ENCODE measurements at places on chromosomes 12 and 14.

DNA sequence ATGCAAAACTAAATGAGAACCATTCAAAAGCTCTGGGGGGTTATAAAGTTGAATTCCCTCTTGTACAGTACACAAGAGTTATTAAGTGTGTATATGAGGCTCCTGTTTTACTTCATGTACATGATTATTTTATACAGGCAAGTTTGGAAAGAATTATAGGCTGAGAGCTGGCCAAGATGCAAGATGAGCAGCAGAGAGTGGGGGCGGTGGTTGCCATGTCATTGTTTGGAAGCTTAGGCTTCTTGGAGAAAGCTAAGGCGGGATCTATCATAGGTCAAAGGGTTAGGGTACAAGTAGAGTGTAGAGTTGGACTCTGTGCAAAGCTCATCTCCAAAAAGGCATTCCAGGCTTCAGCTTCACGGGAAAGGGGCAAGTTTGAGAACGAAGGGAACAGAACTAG lies 297.1 kb upstream of the TBX3 start:
- DNase-seq: no peak

DNA sequence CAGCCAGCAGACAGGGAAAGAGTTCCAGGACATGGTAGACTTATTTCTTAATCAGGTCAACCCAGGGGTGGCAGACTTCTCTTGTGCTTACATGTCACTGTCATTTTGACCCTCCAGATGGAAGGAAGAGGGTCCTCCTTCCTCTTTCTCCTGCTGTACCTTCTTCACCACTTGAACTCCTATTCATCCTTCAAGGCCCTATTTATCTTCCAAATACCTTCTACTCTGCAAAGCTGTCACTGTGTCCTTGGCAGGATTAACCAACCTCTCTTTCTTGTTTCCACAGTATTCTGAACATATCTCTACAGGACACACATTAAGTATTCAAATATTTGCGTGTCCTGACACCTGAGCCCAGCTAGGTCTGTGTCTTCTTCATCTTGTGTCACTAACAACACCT lies 163.1 kb downstream of the DICER1 start:
- no peak for DNase-seq

DNA sequence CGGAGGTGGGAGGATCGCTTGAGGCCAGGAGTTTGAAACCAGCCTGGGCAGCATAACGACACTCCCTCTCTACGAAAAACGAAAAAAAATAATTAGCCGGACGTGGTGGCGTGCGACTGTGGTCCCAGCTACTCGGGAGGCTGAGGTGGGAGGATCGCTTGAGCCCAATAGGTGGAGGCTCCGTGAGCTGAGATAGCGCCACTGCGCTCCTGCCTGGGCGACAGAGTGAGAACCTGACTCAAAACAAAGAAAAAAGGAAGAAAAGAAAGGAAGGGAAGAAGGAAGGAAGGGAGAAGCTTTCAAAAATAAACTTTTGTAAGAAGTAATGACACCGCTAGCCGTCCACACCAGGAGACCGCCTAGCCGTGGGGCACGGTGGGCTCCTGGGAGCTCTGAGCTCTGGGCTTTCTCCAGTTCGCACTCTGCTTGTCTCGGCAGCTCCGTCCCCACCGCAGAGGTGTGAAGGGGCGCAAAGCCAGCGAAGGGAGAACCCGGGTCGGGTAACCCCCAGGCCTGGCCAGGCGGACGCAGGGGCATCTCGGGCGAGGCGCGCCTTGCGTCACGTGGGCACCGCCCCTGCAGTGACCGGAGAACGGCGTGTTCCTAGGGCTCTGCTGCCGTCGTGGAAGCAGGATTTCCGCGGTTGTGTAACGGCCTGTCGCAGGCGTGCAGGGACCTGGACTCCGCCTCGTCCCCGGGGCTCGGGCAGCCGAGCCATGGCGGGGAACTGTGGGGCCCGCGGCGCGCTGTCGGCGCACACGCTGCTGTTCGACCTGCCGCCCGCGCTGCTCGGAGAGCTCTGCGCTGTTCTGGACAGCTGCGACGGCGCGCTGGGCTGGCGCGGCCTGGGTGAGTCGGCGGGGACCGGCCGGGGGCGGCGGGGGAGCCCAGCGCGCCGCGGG lies at the start of gene IRAK3:
Gene IRAK3, plus strand, starts transcription at position 631 of the 902 bp plus-strand sequence. Its CDS starts 86 bp downstream, at position 717.
- DNase-seq: no peak

DNA sequence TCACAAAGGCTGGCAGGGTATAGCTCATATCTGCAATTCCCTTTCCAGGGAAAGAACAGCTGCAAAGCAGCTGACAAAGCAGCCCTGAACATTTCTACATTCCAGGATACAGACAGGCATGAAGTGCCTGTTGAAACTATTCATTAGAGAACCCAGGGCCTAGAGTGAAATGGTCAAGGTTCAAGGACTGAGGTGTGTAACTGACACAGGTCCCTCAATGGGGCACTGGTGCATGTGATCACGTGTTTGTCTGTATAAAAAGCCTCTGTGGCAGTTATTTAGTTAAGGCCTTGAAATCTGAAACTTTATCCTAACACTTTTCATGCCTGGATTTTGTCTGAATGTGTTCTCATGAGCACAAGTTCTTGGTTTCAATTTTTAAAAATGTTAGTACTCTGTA lies 47.1 kb downstream of the GIT2 start:
- DNase-seq: peak; percentile 47

- DNase-seq: peak; percentile 8
Measured at GRCh38 chr12:30100741-30101140, 317.0 kb upstream of the TMTC1 start.

DNA sequence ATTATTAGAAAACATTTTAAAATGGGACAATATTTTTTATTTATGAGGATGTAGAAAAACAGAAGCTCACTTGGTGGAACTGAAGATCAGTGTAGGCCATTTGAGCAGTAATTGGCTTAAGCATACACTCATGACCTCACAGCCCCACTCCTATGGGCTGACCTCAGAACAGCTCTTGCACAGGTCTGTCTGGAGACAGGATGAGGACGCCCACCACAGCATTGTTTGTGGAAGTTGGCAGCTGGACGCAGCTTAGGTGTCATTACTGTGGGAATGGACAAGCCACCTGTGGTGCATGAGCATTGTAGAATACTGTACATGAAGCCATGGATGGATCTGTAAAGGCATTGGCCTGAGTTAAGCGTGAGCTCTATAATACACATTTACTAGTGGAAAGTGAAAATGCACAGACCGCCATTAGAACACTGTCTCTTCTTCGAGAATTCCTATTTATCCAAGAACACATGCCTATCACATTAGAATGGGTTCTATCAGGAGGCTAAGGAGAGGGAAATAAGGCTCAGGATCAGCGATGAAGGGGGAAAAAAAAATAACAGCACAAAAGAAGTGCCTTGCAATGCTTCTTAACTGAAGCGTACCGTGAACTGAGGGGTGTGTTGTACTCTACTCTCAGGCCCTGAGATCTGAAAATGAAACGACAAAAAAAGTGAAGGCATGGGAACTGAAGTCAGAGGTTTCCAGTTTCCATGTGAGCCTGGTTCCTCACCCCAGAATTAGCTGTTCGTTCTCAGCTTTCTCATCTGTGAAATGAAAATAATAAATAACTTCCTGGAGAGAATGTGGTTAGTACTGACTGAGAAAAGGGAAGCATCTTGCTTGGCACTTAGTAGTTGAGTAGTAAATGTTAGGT lies 33.6 kb downstream of the KCNA1 start:
- DNase-seq: no peak

- DNase-seq: no peak
Measured at GRCh38 chr12:47838286-47838931, 18.7 kb upstream of the HDAC7 start.

- DNase-seq: no peak
Measured at GRCh38 chr14:23055621-23056144, 1.6 kb downstream of the CDH24 start.

- no peak for DNase-seq
Measured at GRCh38 chr12:112308652-112309051, 73.6 kb downstream of the HECTD4 start.

- DNase-seq: no peak
Measured at GRCh38 chr14:61187196-61187905, 93.8 kb downstream of the TMEM30B start.

DNA sequence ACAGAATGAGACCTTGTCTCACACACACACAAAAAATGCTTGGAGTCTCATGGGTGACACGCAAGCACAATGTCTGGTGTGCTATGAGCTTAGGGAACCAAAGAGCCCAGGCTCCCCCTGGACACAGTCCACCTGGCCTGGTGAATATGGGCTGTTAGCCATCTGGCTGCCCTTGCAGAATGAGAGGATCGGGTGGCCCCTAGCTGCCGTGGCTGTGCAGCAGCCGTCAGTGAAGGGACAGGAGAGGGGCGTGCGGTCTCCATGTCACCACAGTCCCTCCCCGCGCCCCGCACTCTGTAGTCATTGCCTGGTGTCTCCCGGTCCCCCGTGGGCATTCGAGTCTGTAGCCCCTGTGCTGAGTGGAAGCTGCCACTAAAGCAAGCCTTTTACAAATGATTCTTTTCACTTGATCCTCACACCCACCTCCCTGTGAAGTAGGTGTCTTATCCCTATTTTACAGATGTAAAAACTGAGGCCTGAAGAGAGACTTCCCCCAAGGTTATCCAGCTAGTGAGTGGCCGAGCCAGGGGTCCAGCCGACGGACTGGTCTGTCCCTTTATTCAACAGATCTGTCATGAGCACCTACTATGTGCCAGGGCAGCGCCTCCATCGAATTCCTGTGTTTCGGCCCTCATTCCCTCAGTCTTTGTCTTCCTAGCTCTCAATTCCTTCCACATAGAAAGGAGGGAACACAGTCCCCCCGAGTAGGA lies 18.8 kb downstream of the MVK start:
- no peak for DNase-seq

DNA sequence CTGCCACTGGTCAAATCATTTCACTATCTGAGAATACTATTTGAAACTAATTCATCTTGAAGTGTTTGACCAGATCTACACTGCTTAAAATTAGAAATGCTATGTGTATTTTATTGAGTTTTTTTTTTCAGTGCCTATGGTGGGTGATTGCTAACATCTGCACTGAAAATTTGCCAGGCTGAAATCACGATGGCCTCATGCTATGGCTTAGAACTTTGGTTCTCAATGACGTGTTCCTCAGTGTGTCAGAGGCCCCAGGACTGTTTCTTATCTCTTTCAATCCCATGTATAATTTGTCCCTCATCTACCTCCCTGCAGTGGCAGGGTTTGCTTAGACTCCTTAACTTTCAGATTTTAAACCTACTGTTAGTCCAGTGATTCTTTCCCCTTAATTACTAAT lies 36.2 kb upstream of the NKX2-8 start:
- DNase-seq: no peak

DNA sequence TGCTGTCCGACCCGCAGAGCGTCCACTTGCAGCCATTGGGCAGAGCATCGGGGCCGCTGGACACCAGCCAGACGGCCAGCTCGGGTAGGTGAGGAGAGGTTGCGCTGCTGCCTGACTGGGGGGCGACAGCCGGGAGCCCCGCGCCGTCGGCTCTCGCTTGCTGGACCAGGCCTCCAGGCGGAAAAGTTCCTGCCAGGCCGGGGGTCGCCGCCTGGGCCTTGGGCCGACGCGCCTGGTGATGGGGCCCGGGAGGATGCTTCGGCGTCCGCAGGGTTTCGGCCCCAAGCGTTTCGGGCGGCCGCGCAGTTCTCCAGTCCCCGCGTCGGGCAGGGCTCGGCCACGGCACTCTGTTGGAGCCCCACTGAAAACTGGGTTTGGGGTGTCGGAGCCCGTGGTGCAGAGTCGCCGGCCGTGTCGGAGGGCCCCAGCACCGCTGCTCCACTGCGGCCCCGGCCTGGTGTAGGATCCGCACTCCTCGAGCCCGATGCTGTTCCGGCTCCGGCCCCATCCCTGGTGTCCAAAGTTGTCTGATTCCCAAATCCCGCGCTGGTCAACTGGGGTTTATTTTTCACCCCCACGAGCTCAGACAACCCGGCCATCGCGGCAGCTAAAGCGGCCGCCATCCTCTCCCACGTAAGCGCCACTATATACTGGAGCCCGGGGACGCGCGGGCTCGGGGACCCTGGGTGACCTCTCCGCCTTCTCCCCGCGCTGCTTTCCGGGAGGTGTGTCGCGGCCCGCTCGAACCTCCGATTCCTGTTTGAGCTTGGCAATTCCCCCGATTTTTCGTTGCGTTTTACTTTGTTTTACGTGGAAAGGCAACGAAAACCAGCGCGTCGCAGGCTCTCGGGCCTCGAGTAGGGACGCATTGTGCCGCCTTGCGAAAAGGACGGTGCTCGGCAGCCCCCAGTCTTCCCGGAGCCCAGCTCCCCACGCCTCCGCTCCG lies 872 bp downstream of the VSX2 start:
- DNase-seq: no peak

DNA sequence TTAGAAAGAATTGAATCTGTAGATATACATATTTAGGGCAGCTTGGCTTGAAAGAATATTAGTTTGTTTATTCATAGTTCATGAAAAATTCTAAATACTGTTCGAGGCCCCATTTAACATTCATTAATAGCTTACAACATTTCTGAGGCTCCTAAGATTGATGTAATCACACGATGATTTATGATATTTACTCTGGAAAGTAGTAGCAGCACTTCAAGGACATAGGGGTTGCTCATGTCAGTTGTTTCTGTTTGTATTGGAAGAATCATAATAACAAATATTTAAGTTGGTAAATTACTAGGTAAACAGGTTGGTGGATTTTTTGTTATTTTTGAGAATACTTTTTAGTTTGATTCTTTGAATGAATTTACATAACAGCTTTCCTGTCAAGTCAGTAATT lies 30.4 kb downstream of the CAND1 start:
- no peak for DNase-seq
